ENCODE measurements at places on chromosomes 3 and 15. TPM values are rescaled to one million over a fixed set of nuclear protein-coding genes. Genes with fewer than 3 reads are reported as not detected.

The CFAP91 gene
- total RNA-seq, result not detected

The GRK7 gene
- total RNA-seq, result not detected

The GABRR3 gene
- not detected for total RNA-seq

The ISLR2 gene
- 1.1 TPM for total RNA-seq

The MYO5A gene
- total RNA-seq, result 9.3 TPM

The SIAH2 gene
- 13.6 TPM for total RNA-seq

The SYNM gene
- total RNA-seq, result 348 TPM

The PRICKLE2 gene
- total RNA-seq, result 4.9 TPM

The CFAP100 gene
- total RNA-seq, result not detected

The SNTN gene
- total RNA-seq, result not detected

The ZBBX gene
- total RNA-seq, result not detected

- no peak for DNase-seq
Observed at GRCh38 chr3:37137516-37137915, 36.9 kb downstream of the LRRFIP2 start.

- DNase-seq, result no peak
Observed at GRCh38 chr3:11379238-11379823, 107.1 kb downstream of the ATG7 start.

GRCh38 chr15:89177633-89178306 lies 43.6 kb downstream of the RLBP1 start:
- DNase-seq, result peak; percentile 71

DNA sequence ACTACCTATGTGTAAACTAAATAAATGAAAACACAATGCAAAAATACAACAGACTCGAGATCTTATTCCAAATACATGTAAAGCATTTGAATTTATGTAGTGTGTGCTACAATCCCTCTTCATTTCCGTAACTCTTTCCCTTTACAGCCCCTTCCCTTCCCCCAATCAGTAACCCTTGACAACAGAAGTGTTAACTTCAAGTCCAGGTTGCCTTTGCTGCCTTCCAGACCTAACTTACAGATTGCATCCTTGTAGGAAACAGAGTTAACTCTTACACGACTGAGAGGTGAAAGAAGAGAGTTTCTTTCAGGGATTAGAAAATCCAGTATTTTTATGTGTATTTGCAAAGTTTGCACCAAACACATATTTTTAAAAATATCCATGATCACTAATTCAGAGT lies 1.4 kb upstream of the ROBO1 start:
- DNase-seq, result no peak

GRCh38 chr3:61573441-61573840 lies 12.1 kb downstream of the PTPRG start:
- no peak for DNase-seq

- DNase-seq, result no peak
Observed at GRCh38 chr3:72361990-72362389, 486.3 kb downstream of the SHQ1 start.

DNA sequence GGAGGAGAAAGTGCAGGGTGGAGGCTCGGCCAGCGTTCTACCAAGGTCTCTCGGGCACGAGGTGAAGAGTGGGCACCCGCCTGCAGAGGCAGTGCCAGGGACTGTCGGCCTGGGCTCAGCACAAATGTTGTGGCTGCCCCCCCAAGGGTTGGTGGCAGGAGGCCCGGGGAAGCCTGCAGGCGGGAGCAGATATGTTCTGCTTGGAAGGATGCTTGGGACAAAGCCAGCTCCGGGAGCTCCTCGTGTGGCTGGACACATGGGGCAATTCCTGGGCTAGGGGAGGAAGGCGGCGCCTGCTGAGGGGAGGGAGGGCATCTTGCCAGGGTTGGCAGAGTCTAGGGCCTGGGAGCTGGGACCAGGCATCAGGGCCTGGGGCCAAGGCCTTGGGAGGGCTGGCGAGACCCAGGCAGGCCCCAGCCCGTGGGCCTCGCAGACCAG lies 30.4 kb upstream of the FBLN2 start:
- DNase-seq, result peak; percentile 86

- no peak for DNase-seq
Observed at GRCh38 chr15:90749754-90750153, 32.6 kb downstream of the BLM start.

DNA sequence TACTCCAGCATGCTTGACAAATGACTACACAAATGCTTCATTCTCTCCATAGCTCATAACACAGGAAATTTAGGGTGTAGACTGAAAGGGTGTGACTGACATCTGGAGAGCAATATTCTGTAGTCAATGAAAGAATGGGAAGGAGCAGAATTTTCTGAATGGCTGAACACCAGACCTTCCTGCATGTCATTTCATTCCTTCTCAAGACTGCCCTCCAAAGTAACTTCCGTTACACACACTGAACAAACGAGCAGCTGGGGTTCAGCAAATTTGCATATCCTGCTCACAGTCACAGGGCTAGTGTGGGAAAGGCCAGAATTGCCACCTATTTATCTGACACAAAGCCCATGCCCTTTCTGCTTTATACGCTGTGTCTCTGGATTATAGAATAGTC lies 325.0 kb upstream of the CFAP20DC start:
- no peak for DNase-seq

DNA sequence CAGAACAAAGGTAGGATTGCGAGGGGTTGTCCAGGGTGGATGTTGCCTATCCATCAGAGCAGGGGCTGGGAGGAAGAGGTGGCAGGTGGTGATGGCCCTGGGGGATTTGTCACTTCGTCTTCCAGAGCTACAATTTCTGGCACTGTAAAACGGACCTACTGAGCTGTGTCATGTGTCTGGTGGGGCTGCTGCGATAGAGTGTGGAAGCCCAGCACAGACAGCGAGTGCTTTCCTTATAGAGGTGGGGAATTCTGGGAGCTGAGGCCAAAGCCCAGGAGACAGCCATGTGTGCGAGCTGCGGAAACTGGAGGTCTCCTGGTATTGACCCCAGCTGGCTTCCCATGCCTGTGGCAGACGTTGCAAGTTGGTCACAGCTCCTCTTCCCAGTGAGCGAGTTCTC lies 61.2 kb upstream of the SEC22A start:
- no peak for DNase-seq

GRCh38 chr3:41328926-41329325 lies 129.6 kb downstream of the CTNNB1 start:
- no peak for DNase-seq

- no peak for DNase-seq
Observed at GRCh38 chr15:26391567-26392194, 381.2 kb downstream of the GABRB3 start.

DNA sequence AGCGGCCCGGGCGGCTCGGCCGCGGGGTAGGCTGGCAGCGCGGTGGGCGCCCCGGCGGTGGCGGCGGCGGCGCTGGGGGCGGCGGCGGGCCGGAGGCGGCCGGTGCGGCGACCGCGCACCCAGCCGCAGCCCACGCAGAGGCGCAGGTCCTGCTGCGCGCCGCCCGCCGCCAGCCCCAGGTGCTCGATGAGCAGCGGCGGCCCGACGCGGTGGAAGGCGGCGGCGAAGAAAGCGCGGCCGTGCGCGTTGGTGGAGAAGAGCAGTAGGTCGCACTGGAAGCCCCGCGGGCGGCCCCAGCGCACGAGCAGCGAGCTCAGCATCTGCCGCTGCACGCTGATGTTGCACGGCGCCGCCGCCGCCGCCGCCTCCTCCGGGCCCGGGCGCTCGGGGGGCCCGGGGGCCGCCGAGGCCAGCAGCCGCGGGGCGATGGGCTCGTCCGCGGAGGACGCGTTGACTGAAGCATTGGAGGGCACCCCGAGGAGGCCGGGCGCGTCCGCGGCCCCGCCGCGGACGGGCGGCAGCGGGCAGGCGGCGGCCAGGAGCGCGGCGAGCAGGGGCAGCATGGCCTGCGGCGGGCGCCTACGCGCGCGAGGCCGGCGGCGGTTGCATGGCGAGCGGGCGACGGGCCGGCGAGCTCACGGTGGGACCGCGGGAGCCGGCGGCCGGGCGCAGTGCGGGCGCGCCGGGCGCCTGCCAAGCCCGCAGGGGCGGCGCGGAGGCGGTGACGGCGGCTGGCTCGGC lies 452 bp downstream of the TMEM158 start:
- peak; percentile 29 for DNase-seq

DNA sequence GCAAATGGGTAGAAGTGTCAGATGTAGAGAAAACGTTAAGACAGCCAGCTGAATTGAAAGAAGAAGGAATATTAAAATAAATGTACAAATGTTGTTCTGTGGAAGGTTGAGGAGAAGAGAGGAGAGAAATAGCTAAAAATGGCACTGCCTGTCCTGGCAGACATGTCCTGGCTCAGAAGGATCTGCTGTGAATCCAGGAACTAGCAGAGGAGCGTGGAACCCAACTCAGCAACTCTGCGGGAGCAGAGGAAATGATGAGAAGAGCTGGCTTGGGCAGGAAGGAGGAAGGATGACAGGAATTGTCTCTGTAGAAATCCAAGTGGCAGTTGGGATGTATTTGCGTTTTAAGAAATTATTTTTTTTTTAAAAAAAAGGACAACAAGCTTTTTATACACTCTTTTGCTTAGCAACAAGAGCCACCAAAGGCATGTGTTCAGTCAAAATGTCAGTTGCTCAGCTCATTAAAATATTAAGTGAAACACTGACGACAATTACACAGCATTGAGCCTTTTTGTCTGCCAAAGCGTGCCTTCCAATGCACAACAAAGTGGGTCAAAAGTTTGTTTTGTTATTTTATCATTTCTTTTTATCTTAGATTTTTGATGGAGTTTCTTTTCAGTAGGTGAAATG lies 16.1 kb downstream of the NANOGP8 start:
- no peak for DNase-seq

- DNase-seq, result no peak
Observed at GRCh38 chr3:39315420-39315819, 14.1 kb upstream of the CCR8 start.

- peak; percentile 38 for DNase-seq
Observed at GRCh38 chr3:153752405-153753027, 368.7 kb upstream of the ARHGEF26 start.

DNA sequence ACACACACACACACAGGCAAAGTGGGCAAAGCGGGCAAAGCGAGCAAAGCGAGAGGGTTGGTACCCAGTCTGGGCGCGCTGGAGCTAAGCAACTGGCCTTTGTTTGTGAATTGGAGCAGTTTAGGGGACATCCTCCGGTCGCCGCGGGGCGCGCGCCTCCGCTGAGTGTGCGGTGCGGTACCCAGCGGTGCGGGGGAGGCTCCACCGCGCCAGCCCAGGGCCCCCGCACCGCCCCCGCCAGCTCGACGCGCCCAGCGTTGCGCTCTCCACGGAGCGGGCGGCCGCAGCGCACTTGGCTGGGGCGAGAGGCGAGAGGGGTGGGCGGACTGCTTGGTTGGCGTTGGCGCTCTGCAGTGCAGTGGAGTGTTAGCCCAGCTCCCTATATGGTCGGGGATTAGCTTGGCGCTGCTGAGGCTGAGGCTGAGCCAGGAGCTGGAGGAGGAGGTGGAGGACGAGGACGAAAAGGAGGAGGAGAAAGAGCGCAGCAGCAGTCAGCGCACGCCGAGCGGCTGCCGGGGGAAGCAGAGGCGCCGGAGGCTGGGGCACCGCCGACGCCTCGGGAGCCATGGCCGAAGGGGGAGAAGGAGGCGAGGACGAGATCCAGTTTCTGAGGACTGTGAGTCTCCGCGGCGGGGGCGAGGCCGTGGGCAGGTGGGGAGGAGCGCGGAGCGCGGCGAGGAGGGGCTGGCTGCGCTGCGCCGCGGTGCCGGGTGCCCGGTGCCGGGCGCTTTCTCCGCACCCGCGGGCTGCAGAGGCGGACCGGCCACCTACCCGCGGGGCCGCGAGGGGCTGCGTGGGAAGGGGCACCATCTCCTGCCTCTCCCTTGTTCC lies at the start of gene RYR3:
TSS of gene RYR3 (plus strand) at position 487 of the 831 bp plus-strand sequence. CDS start at position 566, 79 bp downstream.
- DNase-seq, result peak; percentile 43

DNA sequence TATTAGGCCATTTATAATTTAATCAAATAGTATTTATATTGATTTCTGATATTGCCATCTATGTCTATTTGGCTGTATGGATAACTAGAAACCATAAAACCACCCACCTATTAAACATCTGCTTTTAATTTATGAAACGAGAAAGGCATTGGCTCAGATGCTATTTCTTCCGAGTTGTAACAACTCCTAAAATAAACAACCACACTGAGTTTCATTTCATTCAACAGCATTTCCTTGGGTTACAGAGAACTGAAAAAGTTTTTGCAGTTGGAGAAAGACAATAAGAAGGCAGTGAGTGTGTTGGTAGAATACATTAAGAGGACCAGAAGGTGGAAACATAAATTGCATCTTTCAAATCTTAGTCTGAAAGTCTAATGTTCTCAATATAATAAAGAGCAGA lies 79.1 kb downstream of the AQR start:
- DNase-seq, result no peak

DNA sequence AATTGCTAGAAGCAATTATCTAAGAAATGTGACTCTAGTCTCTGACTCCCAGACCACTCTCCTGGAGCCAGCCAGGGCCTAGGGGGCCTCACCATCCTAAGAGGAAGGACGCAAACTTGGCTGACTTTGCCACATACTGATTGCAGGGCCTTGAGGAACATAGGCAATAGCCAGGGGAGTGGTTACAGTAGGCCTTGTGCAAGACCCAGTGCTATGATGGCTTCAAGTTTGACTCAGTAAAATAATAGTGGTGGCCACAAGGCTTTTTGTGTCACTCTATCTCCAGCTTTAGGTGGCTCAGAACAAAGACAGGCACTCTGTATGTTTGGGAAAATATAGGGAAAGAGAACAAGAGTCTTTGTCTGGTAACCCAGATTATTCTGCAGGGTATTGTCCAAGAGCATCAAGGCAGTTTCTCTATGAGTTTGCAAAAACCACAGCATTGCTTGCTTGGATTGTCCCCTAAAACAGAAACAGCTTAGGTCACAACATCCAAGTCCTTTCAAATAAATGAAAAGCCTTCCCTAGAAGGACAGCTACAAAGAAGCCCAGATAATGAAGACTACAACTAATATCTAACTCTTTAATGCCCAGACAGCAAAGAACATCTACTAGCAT lies 631.5 kb downstream of the PYDC2 start:
- no peak for DNase-seq

GRCh38 chr3:140453750-140454149 lies 224.1 kb upstream of the TRIM42 start:
- DNase-seq, result no peak

DNA sequence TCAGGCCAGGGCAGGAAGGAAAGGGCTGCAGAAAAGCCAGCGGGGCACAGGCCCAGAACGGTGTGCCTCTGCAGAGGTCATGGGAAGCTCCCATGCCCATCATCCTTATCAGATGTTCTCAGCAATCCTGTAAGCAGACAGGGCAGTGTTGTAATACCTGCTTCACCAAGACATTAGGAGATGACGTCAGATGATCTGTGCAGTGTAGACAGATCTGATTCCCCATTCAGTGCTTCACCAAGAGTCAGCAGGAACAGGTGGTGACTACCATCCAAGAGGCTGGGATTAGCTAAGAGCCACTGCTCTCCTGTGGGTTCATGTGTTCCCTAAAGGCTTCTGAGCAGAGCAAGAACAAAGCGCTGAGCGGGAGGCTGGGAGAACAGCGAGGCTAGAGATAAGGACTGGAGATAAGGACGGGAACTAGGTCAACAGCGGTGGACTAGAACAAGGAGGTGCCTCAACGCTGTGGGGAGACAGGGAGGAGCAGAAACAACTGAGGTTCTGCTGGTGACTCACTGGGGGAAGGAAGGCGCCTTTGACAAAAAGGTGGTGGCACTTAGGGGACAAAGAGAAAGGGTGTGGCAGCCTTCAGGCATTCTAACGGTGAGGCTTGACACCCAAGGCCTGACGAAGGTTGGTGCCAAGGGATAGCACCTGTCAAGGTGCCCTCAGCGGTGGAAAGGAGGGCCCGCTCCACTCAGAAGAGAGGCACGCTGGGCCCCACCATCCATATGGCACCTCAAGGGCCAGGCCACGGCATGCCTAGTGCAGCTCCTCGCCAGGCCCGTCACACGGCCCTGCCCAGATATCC lies 28.4 kb downstream of the CCDC12 start:
- DNase-seq, result peak; percentile 46

- no peak for DNase-seq
Observed at GRCh38 chr15:38490242-38490922, 36.5 kb downstream of the FAM98B start.
